ENCODE measurements at places on chromosomes 2 and 18.

DNA sequence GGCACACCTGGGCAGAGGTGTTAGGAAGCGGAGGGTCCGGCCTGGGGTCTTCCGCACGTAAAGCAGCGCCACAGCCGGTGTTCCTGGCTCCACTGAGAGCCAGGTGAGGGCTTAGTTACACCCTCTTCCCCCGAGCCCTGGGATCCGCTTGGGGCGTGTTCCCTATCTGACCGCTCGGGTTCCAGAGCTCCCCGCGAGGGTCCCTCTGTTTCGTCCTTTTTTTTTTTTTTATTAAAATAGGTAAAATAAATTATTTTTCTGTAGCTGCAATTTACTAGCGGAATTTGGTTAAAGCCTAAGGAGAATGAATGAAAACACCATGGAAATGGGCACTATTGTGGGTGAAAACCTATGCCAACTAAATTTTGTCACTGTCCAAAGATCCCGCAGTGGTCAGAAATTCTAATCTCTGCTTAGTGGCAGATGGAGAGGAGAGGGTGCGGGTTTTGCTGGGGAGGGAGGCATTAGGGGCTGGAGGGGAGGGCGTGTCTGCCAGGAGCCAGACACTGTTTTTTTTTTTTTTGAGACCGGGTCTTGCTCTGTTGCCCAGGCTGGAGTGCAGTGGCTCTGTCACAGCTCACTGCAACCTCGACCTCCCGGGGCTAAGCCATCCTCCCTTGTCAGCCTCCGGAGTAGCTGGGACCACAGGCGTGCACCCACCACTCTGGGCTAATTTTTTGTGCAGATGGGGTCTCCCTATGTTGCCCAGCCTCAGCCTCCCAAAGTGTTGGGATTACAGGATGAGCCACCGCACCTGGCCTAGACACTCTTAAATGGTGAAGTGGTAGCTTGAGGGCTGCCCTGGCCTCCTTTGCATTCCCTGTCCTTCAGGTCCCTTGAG lies 834 bp downstream of the PDCL3 start:
- DNase-seq = no peak

GRCh38 chr18:42931491-42931890 lies 184.0 kb downstream of the RIT2 start:
- DNase-seq = no peak

DNA sequence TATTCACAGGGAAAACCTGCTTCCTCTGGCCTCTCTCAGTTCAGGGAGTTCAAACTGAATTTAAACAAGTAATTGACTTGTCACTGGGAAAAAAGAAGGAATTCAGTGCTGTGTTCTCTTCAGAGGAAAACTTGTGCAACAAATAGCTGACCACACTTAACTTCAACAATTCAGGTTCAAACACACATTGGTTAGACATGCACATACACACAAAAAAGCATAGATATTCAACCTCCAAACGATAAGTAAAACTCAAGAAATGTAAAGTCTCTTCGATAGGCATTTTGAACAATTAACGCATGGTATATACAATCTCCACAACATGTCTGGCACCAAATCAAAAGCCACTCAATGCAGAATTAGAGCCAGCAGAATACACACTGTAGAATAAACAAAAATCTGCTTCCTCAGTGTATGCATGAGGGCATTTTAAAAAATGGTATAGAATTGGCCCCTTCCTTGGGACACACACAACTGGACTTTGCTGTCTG lies 269.0 kb downstream of the TCF4 start:
- no peak for DNase-seq

DNA sequence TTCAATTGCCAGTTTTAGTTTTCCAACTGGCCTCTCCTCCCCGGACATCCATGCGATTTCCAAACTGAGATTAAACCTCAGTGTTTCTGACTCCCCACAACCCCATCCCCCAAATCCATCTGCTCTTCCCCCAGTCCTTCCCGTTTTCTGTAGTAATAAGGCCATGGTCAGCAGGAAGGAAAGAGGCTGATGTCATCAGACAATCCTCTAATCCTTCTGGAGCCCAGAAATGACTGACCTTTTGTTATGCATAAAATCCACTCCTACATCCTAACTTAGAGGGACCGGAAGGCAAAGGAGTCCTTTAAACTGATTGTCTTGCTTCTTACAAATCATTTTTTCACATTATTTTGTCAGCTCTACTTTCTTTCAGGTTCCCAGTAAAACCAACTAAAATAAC lies 155.8 kb downstream of the INO80D start:
- no peak for DNase-seq

GRCh38 chr2:238286987-238287736 lies 1.2 kb downstream of the PER2 start:
- peak; percentile 44 for DNase-seq

DNA sequence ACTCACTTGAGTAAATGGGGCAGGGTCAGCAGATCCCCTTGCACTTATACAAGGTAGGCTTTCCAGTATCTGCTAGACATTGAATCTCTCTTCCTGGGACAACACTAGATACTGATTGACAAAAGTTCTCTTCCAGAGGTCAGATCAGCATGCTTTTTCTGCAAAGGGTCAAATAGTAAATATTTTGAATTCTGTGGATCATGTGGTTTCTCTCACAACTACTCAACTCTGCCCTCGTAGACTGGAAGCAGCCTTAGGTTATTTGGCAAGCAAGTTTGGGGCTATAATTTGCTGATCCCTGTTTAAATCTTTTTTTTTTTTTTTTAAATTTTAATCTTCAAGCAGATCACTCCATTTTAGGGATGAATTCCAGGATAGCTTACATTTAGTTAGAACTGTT lies 17.4 kb upstream of the NABP1 start:
- no peak for DNase-seq

DNA sequence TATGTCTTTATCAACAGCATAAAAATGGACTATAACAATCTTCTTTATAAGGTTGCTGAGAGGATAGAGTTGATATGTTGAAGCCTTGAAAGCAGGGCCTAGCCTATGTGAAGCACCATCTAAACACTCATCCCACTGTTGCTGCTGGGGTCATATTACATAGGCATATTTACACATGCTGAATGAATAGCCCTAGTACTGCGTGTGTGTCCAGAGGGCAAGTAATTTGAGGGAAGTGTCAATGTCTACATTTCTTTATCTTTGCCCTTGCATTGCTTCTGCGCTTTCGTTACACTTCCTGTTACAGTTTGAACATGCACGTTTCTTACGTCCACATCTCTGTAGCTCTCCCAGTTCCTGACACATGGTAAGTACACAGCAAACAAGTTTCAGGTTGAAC lies 280.3 kb upstream of the ATP5MC3 start:
- no peak for DNase-seq

DNA sequence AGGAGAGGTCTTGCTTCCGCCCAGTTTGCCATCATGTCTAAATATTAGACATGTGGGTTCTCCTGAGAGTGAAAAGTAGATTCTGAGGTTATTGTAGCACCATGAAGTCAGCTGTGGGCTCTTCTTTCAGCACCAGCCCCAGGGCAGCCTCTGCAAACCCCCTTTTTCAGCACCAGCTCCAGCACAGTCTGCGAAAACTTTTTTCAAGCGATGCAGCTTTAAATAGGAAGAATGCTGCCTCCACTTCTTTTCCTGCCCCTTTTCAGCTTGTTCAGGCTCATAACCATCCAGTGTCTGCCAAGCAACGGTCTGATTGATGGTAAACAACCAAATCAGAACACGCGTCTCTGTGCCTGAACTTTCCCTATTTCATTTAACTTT lies at the start of gene COL5A2:
Gene COL5A2 (minus strand): TSS at position 192 of the 381 bp plus-strand sequence. CDS start 157 bp downstream, at position 35.
- DNase-seq = no peak
